ENCODE measurements at places on chromosomes 3 and 15.

DNA sequence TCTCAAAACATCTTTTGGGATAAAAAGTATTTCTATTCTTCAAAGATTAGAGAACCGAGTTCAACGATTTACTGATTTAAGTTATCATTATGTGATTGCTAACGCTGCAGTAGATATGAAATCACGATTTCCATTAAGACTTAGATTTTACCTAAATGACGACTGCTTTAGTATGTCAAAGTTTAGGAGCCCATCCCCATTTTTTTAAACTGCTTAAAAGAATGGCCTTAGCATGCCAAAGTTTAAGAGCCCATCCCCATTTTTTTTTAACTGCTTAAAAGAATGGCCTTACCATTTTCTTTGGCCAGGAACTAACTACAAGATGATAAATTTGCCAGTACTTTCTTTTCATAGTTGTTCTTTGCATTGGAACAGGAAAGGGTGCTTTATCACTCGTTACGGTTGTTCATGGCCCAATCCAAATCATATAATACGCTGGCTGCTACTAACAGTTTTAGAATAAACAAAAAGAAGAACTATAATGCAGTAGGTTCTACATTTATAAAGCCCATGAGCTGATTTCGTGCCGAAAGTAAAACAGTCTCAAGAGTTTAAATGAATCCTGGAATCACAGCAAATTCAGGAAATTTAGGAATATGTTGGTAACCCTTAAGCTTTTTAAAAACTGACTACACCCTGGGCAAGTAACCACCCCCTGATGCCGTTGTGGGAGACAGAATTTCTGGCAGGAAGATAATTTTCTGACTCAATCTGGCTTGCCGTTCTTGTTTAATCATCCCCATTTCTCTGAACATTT lies 869 bp upstream of the TSC22D2 start:
- no peak for DNase-seq

DNA sequence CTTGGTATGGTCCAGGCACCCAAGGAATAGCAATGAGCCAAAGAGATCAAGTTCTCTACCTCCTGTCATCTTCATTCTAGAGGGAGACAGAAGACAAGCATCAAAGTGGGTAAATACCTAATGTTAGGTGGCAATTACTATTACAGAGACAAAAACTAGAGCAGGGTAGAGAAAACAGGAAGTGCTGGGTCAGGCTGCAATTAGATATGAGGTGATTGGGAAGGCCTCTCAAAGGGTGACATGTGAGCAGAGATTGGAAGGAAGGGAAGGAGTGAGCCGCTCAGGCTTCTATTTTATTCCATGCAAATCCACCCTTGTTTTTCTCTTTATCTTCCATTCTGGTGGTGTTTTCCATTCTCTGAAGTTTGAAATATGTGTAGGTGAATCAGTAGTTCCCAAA lies 37.4 kb downstream of the EBLN2 start:
- DNase-seq, result no peak

GRCh38 chr15:83491486-83491885 lies 44.3 kb downstream of the SH3GL3 start:
- no peak for DNase-seq

DNA sequence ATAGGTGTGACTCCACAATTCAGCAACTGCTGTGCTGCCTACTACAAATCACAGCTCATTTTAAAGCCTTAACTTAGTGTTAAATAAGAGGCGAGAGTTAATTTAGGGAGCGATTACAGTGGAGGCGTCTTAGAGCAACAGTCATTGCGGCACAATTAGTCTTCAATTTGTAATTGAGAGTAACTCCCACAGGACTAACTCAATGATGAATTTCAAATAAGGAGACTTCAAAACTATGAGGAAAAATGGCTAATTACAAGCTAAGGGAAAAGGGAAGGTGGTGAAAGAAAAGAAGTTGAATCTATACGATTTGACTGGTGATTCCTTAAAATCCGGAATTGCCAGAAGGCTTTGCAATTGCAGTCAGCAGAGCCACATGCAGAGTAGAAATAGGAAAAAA lies 63.7 kb upstream of the FOXB1 start:
- no peak for DNase-seq

- no peak for DNase-seq
Observed at GRCh38 chr15:77027697-77028450, 32.9 kb downstream of the PSTPIP1 start.
